ENCODE measurements at places on chromosomes 13 and 19.

- no peak for DNase-seq
Observed at GRCh38 chr19:52034051-52034728, 6.0 kb upstream of the ZNF614 start.

GRCh38 chr19:42175952-42176648 is 41.4 kb downstream of the DEDD2 start:
- DNase-seq: no peak

DNA sequence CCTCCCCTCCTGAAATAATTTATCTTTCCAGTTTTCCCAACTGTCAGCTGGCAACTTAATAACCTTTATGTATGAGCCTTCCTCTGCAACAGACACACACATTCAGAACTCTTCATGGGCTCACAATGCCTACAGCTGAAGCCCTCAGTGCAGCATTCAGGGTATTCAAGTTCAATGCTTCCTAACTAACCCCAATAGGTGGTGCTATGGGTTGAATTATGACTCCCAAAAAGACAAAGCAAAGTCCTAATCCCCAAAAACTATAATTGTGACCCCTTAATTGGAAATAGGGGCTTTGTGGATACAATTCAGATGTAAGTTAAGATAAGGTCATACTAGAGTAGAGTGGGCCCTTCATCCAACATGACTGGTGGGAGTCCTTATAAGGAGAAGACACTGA is 202.2 kb downstream of the SUCLA2 start:
- no peak for DNase-seq

DNA sequence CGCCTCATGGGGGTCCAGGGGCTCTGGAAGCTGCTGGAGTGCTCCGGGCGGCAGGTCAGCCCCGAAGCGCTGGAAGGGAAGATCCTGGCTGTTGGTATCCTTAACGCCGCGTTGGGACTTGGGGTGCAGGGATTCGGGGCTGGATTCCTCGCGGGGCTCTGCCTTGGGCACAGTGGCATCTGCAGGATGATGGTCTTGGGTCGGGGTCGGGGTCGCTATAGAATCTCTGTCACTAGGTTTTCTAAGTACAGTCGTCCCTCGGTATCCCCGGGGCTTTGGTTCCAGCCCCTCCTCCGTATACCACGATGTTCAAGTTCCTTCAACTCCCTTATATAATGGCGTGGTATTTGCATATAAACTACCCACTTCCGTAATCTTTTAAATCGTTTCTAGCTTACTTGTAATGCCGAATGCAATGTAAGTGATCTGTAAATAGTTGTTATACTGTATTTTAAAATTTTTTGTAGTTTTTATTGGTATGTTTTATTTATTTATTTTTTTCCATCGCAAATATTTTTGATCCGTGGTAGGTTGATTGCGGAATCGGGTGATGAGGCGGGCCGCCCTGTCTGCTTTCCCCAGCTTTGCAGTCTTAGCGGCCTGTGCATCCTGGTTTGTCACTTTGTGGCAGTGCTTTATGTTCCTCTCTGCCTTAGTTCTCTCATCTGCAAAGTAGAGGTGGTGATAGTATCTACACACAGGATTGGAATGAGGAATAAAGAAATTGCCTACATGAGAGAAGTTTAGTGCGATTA is 606 bp downstream of the ERCC5 start:
- no peak for DNase-seq

- peak; percentile 98 for DNase-seq
Observed at GRCh38 chr19:1837625-1838105, 10.6 kb downstream of the REXO1 start.

- DNase-seq: no peak
Observed at GRCh38 chr19:2629491-2630351, 72.8 kb downstream of the GNG7 start.

DNA sequence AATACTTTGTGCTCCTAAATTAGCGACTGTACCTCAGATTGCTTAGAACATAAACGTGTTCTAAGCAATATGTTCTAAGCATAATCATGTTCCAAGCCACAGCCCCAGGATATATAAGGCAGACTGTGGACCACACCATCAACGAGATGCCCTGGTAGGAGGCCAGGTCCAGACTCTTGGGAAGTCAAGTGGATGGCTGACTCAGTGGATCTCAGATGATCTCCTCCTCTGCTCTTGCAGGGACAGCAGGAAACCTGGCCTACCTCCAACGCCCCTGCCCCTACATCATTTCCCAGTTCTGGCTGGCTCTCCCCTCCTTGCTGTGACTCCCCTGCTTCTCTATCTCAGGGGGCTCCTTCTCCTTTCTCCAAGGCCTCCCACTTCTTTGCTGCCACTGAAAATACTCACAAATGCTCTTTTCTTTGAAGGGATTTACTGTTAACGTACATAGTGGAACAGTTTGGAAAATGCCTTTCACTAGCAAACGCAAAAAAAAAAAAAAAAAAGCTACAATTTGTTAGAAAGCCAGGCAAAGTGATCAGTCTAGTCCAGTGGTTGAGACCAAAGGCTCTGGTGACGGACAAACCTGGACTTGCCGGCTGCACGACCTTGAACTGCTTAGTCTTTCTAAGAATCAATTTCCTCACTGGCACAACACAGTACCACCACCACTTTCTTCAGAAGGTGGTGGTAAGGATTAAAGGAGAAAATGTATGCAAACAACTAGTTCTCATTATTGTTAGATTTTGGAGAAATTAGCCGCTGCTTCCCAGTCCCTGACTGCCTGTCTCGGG is 3.0 kb downstream of the TMTC4 start:
- no peak for DNase-seq

GRCh38 chr19:45440873-45441654 is 17.3 kb upstream of the ERCC1 start:
- no peak for DNase-seq

GRCh38 chr13:99432609-99433542 is 68.4 kb upstream of the TM9SF2 start:
- no peak for DNase-seq

DNA sequence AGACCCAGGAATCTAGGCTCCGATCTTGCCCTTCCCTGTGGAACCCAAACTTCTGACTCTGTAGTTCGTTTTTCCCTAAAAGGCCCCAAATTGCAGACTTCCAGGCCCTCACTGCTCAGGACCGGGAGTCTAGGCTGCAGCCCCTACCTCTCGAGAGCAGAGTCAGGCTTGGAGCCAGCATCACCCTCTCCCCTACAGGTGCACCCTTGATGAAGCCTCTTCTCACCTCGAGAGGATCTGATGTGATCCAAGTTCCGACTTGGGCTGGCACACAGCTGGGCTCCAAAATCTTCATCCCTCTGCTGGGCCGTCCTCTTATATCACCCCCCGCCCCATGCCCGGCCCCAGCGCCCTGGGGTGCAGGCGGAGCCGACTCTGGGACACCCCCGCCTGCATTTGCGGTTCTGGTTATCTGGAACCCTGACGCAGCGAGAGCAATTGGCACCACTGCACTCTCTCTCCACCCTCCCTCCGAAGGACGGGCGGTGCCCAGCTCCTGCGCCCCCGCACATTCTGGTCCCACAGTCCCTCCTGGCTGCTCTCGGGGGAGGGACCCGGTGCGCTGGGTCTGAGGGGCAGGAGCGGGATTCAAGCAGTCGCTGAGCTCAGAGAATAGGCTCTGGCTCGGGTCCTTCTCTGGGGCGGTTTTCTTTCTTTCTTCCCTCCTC is at the start of gene KLK7:
TSS of gene KLK7 (minus strand) at position 293 of the 668 bp plus-strand sequence. CDS start 1,518 bp downstream, outside the sequence.
- DNase-seq: peak; percentile 66

All from H1 (cell line).